HT1080 (cell line): ENCODE measurements at places on chromosomes 7 and 10.

DNA sequence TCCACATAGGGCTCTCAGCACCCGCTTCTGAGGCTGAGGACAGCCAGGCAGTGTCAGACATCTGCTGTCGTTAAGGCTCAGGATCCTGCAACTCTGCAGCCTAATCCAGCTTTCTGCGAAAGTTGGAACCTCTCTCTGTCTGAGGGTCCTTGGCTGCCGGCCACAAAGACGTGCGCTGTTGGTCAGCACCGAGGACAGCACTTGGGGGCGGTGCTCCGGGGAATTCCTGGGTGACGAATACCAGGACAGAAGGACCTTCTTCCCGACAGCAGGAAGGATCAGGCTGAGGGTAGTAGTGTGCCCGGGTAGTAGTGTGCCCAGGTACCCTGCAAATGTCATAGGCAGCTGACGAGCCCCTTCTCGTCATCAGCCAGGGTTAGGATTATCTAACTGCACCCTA is 16.0 kb upstream of the RASGEF1A start:
- no peak for DNase-seq

- DNase-seq = no peak
Measured at GRCh38 chr7:134289423-134289822, 27.3 kb downstream of the SLC35B4 start.

GRCh38 chr10:95247200-95247880 is 43.5 kb downstream of the PDLIM1 start:
- peak; percentile 69 for DNase-seq

DNA sequence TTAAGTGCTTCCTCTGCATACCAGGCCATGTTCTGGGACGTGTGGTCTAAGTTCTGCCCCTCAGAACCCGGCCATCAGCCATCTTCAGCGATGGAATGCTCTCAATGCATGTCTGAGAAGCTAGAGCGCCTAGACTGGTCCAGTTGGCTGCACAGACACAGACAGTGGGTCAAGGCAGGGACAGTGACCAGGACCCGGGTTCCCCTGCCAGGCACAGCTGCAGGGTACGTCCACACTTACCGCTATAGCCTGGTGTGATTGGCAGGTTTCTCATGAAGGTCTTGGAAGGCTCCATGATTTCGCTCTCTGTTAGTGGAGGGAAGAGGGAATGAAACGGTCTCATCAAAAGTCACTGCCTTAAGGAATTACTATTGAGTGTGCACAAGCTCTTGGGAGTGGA is 47.3 kb downstream of the PNLIPRP2 start:
- DNase-seq = no peak

GRCh38 chr10:29446327-29446726 is 157.5 kb downstream of the LYZL1 start:
- DNase-seq = no peak

DNA sequence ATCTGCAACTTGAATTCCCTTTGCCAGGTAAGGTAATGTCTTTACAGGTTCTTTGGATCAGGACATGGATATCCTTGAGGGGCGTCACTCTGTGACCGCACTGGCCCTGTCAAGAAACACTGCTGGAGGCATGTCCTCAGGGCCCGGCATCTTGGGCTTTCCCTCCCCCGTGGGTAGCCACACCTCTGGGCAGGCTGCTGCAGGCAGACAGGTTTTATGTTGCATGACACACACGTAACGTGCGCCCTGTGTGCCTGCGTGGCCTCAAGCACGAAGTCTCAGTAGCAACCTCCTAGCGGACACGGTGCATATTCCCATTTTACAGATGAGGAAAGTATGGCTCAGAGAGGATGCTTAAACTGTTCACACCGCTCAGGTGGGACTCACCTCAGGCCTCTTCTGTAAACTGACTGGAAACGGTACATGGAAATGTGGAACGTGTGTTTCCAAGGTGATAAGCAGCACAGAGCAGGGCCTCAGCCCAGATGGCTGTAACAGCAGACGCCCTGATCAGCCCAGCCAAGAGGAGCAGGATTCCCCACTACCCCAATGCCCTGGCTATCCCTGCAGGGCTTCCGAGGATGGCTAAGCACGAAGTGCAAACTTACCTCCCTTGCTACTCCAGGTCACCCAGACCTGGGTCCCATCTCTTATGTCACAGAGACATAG is 553.6 kb downstream of the TCERG1L start:
- DNase-seq = no peak

GRCh38 chr7:10237306-10237705 is 736.4 kb upstream of the PHF14 start:
- DNase-seq = peak; percentile 95

GRCh38 chr10:129057856-129058663 is 409.0 kb upstream of the MGMT start:
- DNase-seq = no peak
